ENCODE measurements at places on chromosomes 2 and 18.

DNA sequence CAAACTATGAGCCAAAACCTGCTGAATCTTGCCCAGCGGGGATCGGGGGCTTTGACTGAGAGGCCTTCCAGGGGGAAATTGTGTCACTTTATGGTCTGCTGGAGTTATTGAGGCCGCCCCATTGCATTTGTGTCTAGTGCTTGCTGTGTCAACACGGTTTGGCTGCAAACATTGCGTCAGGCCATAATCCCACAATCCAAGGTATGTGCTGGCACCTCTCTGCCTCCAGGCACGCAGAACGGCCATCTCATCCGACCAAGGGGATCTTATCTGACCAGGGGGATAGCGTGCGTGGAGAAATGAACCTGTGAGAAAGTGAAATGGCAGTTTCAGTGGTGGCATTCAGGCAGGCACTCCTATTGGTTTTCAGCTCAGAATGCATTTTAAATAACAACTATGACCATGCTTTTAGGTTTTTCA, 18.1 kb upstream of the LYPD6B start:
- no peak for DNase-seq

DNA sequence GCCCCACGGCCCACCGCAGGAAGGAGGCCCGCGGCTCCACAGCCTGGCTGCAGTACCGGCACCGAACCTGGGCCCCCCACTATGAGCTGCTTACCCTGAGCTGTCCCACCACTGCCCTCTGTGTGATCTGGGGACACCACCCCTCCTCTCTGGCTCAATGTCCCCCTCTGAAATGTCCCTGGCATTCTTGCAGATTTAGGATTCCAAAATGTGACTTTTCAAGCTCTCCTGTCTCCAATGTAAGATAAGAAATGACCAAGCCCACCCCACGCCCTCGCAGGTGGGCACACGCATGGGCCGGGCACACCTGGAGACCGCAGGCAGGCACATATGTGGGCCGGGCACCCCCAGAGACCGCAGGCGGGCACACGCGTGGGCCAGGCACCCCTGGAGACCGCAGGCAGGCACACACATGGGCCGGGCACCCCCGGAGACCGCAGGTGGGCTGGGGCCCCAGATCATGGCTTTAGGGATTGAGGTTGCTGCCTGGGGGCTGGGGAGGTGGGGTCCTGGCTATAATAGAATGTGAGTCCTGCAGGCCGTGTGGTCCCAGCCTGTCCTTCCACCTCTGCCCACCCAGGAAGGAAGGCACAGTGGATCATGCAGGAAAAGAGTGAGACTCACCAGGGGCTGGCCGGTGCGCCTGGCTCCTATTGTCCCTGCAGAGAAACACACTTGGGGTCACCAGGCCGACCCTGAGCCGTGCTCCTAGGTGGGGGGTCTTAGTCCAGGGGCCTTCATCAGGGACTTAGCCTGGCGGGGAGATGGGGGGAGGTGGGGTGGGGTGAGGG, 7.2 kb downstream of the PDCD1 start:
- no peak for DNase-seq

DNA sequence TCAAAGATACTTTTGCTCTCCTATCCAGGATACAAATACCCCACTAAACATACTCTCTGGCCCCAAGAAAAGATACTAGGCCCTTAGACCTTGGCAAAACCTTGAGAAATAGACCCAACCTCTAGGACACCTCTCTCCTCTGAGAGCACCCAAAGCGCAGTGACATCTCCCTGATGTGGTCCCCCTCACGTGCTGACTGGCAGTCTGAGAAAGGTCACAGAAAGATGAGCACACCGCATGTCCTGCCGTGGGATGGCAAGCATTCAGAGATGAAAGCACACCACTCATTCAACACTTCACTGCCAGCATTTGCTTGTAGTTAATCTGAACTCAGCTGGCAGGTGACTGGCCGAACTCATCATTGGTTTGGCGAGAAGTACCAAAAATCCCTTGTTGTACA, 6.1 kb upstream of the TBC1D8 start:
- DNase-seq, result peak; percentile 13

DNA sequence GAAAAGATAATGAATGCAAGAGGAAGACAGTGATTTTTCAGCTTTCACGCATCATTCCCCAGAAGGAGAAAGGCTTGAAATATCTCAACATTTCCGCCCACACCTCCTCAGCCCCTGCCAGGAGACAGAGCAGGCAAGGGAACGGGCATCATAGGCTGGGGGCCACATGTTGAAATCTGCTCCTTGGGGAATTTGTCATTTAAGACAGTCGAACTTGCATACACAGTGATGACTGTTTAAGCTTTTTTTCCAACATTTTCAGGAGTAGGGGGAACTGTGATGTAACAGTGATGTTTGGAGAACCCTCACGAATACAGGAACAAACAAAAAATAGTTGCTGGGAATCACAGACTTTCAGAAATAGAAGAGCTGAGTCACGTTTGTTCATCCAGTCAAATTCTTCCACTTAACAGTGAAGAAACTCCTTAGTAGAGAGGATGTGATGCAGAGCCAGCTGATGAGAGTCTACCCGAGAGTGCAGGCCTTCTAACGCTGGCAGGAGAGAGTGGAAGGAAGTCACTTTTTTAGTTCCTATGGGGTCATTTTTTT, 266.8 kb downstream of the ALPK2 start:
- DNase-seq, result no peak

GRCh38 chr2:40451918-40452605, at the start of gene SLC8A1:
SLC8A1 (minus strand) TSS chr2:40452090.
- DNase-seq, result peak; percentile 28

GRCh38 chr18:76275727-76276313, 219.2 kb downstream of the ZNF516 start:
- no peak for DNase-seq

GRCh38 chr2:172655838-172656573, 79.6 kb upstream of the RAPGEF4 start:
- peak; percentile 17 for DNase-seq

DNA sequence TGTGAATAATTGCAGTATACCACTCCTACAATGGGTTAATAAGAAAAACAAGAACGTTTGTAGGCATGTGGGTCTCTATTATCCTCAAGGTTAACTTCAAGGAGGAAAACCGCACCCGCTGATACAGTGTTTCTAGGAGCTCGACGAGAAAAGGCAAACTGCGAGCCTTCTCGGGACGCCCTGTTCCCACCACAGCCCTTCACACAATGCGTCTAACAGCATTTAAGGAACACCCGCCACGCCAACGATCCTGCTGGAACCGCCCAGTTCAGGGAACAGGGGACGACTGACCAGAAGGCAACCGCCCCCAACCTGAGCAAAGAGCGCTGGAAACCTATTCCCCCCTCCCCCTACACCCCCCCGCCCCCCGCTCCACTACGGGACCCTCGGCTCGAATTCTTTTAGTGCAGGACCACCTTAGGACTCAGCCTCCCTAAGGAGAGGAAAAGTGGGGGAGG, 710 bp upstream of the TMSB10 start:
- peak; percentile 59 for DNase-seq

- DNase-seq, result no peak
Measured at GRCh38 chr2:37523814-37524362, 147.6 kb downstream of the CDC42EP3 start.

DNA sequence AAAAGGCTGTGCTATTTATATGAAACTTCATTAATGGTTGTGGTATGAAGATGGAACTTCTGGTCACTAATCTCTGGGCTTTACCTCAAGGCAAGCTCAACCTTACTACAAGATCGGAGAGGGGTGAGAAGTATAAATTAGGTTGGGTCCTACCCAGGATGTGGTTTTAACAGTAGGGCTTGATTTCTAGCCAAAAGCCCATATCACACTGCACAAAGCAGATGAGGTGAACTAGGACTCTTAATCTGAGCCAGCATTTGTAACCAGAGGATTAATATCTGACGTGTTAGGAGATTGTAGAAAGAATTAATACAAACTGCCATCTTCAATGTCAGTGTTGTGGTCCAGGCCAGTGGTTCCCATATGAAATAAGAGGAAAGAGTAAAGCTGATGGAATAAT, 86.4 kb upstream of the RGPD4 start:
- no peak for DNase-seq

DNA sequence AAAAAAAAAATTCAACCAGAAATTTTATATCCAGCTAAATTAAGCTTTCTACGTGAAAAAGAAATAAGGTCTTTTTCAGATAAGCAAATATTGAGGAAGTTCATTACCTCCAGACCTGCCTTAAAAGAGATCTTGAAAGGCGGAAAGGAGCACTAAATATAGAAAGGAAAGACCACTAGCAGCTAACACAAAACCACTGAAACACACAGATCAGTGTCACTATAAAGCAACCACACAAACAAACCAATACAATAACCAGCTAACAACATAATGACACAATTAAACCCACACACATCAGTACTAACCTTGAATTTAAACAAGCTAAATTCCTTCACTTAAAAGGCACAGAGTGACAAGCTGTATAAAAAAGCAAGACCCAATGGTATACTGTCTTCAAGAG, 958.3 kb downstream of the TSN start:
- no peak for DNase-seq

- DNase-seq, result no peak
Measured at GRCh38 chr2:62344472-62344871, 148.6 kb downstream of the B3GNT2 start.

GRCh38 chr2:39660612-39661236, 5.0 kb upstream of the TMEM178A start:
- DNase-seq, result no peak

DNA sequence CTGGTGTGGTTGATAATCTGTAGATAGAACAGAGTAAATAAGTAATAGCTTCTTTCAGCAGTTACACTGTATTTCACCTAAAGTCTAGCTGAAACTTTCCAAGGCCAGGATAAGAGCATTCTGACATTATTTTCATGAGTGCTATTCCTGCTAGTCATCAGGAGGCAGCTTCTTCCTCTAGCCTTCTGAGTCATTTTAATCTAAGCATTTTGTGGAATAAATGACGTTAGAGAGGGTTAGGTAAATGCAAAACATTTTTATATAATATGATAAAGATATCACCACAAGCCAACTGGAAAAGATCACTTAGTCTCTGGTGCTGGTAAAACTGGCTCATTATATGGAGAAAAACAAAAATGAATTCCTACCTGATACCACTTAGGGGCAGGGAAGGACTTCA, 138.5 kb downstream of the MEP1B start:
- no peak for DNase-seq

- no peak for DNase-seq
Measured at GRCh38 chr2:202249521-202250253, 11.3 kb upstream of the SUMO1 start.

- DNase-seq, result no peak
Measured at GRCh38 chr2:71358931-71359671, 27.5 kb downstream of the ZNF638 start.

DNA sequence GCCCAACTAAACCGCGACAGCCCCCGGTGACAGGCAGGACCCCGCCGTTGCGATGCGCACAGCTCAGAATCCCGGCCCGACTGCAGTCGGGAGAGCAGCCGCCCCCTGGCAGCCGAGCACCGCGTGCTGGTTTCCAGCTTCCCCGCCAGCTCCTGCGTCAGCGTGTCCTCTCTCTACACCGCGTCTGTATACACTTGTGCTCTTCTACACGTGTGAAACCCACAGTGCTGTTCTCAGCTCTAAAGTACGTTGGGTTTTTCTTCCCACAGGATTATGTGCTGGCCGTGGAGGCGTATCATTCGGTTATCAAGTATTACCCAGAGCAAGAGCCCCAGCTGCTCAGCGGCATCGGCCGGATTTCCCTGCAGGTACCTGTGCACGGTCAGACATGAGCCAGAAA, 54.0 kb downstream of the ADI1 start:
- DNase-seq, result no peak

- DNase-seq, result no peak
Measured at GRCh38 chr18:5434425-5434824, 109.4 kb downstream of the EPB41L3 start.

DNA sequence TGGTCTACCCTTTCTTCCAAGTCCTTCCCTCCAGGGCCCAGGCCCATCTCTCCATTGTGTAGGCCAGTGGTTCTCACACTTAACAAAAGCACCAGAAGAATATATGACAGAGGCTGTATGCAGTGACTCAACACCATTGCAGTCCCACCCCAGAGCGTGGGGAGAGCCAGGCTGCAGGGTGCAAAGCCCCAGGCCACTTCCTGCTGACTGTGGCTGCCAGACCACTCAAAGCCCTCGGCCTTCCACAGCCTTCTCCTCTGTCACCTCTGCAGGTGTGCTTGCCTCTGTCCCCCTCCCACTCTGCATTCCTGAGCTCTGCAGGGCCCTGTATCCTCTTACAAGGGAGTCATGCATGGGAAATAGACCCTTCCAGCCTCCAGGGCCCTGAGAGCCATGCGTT, 40.4 kb upstream of the ARHGEF4 start:
- no peak for DNase-seq

GRCh38 chr18:13176847-13177246, 41.7 kb upstream of the LDLRAD4 start:
- no peak for DNase-seq

DNA sequence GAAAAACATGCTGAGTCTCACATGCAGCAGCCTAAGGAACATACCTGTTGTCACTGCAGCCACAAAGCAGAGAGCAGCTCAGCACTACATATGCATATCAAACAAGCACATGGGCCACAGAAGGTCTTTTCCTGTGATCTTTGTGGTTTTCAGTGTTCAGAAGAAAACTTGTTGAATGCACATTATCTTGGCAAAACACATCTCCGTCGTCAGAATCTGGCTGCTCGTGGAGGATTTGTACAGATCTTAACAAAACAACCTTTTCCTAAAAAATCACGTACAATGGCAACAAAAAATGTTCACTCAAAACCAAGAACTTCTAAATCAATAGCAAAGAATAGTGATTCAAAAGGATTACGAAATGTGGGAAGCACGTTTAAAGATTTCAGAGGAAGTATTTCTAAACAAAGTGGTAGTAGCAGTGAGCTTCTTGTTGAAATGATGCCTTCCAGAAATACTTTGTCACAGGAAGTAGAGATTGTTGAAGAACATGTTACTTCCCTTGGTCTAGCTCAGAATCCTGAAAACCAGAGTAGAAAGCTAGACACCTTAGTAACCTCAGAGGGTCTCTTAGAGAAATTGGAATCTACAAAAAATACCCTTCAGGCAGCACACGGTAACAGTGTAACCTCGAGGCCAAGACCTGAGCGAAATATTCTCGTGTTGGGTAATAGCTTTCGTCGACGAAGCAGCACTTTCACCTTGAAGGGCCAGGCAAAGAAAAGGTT, 34.1 kb downstream of the ZNF407 start:
- no peak for DNase-seq

DNA sequence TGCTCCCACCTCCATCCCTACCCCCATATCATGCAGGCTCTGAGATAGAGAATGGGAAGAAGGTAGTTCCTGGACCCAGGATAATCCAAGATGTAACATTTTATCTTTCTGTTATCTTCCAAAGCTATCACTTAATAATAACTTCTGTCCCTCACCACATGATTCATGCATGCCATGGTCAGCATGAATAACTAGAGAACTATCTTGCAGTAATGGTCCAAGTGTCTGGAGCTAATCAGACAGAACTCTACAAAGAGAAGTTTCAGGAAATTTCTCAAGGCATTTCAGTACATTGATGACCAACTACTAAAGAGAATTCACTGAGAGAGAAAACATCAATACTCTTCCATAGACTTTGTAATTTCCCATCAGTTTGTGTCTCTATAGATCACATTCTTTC, 1469.7 kb upstream of the PIK3C3 start:
- DNase-seq, result no peak

Measured in activated naive CD8-positive, alpha-beta T cell treated with anti-CD3 and anti-CD28 coated beads for 36 hours (primary cell).